ENCODE measurements at places on chromosomes 5 and 9. TPM values are rescaled to one million over a fixed set of nuclear protein-coding genes. Genes with fewer than 3 reads are reported as not detected.

The LCN2 gene
- total RNA-seq, result 773 TPM

The FBP2 gene
- not detected for total RNA-seq

The PARP8 gene
- 14.4 TPM for total RNA-seq

The MYORG gene
- 5.5 TPM for total RNA-seq

The CCNI2 gene
- total RNA-seq, result not detected

The GFI1B gene
- total RNA-seq, result not detected

The CDKN2A gene
- 1.5 TPM for total RNA-seq

The PTPN3 gene
- 21.6 TPM for total RNA-seq

The ZNF879 gene
- 2.3 TPM for total RNA-seq

The IFNA13 gene
- not detected for total RNA-seq

The PCDHGC4 gene
- 0.21 TPM for total RNA-seq

The PCDHB8 gene
- 0.38 TPM for total RNA-seq

The PCDHB9 gene
- total RNA-seq, result 0.57 TPM

The ADAMTS19 gene
- not detected for total RNA-seq

The PCDHGB5 gene
- 7.2 TPM for total RNA-seq

The GTF2H2 gene
- total RNA-seq, result 7.2 TPM

The SPEF2 gene
- 6.1 TPM for total RNA-seq

The OTULINL gene
- 7.6 TPM for total RNA-seq

The OR1J2 gene
- not detected for total RNA-seq

The SPINK5 gene
- total RNA-seq, result 550 TPM

The PCDHGA6 gene
- total RNA-seq, result 2.9 TPM

The LNPEP gene
- total RNA-seq, result 36.8 TPM

The LCN12 gene
- not detected for total RNA-seq

The PCDHGA4 gene
- 1.6 TPM for total RNA-seq

The KIF12 gene
- total RNA-seq, result not detected

The PKD2L2 gene
- total RNA-seq, result not detected

The PCDHGA2 gene
- total RNA-seq, result 0.26 TPM

The PLPPR1 gene
- 0.47 TPM for total RNA-seq

The EMB gene
- total RNA-seq, result 5.4 TPM

The TBC1D2 gene
- 52.9 TPM for total RNA-seq

The ANKRD55 gene
- total RNA-seq, result not detected

The AKNA gene
- 25.0 TPM for total RNA-seq

The CTNND2 gene
- 0.38 TPM for total RNA-seq

The ZNF454 gene
- total RNA-seq, result 0.40 TPM

The SLC4A9 gene
- total RNA-seq, result not detected
